ENCODE measurements at places on chromosomes 7 and 10.

- DNase-seq = no peak
Measured at GRCh38 chr10:15856328-15857015, 3.8 kb downstream of the MINDY3 start.

DNA sequence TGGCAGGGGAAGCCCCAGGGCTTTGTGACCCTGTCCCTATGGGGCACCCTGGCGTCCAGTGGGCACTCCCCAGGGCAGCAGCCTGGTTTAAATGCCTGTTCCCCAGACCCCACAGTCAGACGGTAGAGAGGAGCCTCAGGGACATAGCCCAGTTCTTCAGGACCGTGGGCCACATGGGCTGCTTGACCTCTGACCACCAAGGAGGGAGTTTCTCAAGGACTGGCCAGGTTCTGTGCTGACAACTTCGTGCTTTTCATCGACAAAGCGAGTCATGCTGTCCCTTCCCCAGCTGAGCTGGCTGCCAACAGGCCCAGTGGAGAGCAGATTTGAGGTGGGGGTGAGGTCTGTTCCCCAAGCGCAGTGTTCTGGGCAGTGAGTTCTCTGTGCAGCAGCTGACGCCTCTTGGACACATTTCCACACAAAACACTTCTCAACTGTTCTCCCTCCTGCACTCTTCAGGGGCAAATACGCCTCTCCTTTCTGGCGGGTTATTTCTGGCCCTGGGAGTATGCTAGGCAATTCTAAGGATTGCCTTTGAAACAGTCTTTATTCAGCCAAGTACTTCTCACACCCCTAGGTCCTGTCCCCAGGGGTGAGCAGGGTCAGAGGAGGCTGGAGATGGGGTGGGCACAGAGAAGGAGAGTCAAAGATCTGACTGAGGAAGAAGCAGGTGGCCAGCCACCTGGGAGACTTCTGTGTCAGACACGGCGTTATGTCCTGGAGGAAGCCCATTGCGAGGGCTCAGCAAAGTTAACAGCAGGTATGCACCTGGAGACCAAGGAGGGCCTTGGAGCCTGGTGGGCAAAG lies 57.3 kb upstream of the CAMK2B start:
- no peak for DNase-seq

GRCh38 chr7:105673367-105674084 lies 92.2 kb upstream of the EFCAB10 start:
- no peak for DNase-seq

GRCh38 chr7:46764100-46764936 lies 817.6 kb downstream of the TNS3 start:
- DNase-seq = no peak

GRCh38 chr10:78859769-78860168 lies 209.0 kb upstream of the ZMIZ1 start:
- DNase-seq = no peak

GRCh38 chr10:129810-130209 lies 5.4 kb upstream of the ZMYND11 start:
- DNase-seq = no peak

- DNase-seq = no peak
Measured at GRCh38 chr10:11397077-11397965, 214.1 kb downstream of the USP6NL start.

- DNase-seq = no peak
Measured at GRCh38 chr7:47643716-47644400, 61.9 kb upstream of the TNS3 start.

GRCh38 chr10:125822878-125823662 lies at the start of the genes BCCIP and UROS:
BCCIP (plus strand) TSS chr10:125823546; CDS start chr10:125823558, 12 bp downstream.
UROS (minus strand) TSS chr10:125823258; CDS start chr10:125816499, 6,759 bp downstream.
- DNase-seq = peak; percentile 96

All from Karpas-422 (cell line).